ENCODE measurements at places on chromosomes 5 and 9. TPM values are rescaled to one million over a fixed set of nuclear protein-coding genes. Genes with fewer than 3 reads are reported as not detected.

The DOLPP1 gene
- total RNA-seq = 9.8 TPM

The FOXI1 gene
- total RNA-seq = not detected

The MAMDC2 gene
- total RNA-seq = 2.5 TPM

The C9 gene
- not detected for total RNA-seq

The RALGPS1 gene
- 81.4 TPM for total RNA-seq

The SLIT3 gene
- 3.0 TPM for total RNA-seq

The CCDC192 gene
- total RNA-seq = 0.25 TPM

The SPATA31A3 gene
- not detected for total RNA-seq

The ARHGAP26 gene
- total RNA-seq = 5.4 TPM

The SPRY4 gene
- total RNA-seq = 7.1 TPM

The SOHLH1 gene
- not detected for total RNA-seq

The ARL14EPL gene
- total RNA-seq = not detected
